ENCODE measurements at places on chromosomes 4 and X.
A peak's percentile ranks its signal among the peaks of the same experiment; 100 is the strongest.

GRCh38 chrX:122625239-122625638, 558.8 kb upstream of the GRIA3 start:
- DNase-seq: no peak

DNA sequence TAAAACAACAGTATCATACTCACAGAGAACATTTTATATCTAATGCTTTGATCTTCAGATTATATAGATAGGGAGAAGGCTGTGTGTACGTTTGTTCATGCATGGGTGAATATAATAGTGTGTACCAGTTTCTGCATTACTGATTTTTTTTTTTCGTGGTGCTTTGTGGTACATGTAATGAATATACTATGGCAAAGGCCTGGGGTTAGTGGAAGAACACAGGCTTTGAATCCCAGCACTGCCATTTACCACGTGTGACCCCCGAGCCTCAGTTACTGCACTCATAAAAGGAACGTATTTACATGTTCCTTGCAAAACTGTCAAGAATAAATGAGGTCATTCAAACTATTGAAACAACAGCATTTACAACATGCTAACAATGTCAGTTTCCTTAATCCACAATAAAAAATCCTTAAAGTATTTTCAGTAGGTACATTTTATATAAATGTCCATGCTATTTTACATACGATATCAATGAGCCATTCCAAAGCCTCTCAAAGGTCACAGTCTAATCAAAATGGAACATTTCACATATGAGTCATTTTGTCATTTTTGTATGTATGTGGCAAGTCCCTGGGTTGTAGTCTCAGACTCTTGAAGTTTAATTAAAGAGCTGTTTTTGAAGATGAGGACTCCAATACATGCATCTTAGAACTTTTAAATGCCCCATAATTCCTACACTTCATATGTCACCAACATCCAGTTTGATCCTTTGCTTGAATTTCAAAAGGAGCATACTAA, 242.8 kb downstream of the PPP3CA start:
- DNase-seq: no peak

DNA sequence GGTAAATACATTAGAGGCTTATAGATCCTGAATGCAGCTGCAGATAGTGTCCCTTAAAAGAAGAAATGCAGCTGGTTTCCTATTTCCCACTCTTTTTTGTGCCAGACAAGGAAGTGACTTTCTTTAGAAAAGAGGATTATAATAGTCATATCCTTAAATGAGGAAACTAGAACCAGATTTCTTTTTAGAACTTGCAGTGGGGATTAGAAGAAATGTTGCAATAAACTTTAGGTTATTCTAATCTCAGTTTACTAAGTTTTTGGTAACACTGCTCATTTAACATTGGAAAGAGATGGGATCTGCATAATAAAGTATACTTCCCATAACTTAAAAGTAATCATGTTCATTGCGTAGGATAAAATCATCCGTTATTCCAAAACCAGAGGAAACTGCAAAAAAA, 101.9 kb downstream of the SLIT2 start:
- no peak for DNase-seq

- no peak for DNase-seq
Measured at GRCh38 chrX:115709039-115709438, 148.1 kb downstream of the PLS3 start.

DNA sequence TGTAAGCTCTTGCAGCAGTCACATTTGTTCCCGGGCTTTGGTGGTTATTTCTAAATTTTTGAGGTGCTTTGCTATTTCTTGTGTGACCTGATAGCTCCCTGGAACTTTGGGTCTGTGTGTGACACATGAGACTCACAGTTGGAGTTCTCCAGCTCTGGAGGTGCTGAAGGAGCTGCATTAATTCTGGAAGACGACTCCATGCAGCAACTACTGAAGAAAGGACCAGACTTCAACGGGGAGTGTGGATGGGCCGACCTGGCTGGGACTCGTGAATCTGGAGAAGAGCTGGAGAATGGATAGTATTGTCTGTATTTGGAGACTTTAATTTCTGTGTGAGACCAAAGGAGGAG, 1.5 kb downstream of the MRFAP1 start:
- DNase-seq: no peak

- DNase-seq: peak; percentile 64
Measured at GRCh38 chr4:38565271-38566199, 98.5 kb upstream of the KLF3 start.

DNA sequence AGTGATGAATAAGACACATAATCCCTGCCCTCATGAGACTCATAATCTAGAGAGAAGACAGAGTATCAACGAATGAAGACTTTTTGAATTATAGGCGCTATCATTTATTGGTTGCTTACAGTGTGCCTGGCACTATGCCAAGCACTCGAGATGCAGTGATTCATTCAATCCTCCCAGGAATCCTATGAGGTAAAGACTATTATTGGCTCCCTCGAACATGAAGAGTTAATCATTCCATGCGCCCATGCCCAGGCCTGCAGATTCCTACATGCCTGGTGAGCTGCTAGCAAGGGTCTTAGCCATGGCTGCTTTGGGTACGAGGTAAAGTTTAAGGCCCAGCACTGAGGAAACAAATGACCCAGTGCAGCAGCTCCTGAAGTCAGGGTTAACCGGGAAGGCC, 47.0 kb downstream of the TEX13B start:
- DNase-seq: no peak

DNA sequence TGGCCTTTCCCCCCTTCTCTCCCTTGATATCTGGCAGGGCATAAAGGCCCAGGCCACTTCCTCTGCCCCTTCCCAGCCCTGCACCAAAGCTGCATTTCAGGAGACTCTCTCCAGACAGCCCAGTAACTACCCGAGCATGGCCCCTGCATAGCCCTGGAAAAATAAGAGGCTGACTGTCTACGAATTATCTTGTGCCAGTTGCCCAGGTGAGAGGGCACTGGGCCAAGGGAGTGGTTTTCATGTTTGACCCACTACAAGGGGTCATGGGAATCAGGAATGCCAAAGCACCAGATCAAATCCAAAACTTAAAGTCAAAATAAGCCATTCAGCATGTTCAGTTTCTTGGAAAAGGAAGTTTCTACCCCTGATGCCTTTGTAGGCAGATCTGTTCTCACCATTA, 183.8 kb downstream of the AR start:
- DNase-seq: no peak

DNA sequence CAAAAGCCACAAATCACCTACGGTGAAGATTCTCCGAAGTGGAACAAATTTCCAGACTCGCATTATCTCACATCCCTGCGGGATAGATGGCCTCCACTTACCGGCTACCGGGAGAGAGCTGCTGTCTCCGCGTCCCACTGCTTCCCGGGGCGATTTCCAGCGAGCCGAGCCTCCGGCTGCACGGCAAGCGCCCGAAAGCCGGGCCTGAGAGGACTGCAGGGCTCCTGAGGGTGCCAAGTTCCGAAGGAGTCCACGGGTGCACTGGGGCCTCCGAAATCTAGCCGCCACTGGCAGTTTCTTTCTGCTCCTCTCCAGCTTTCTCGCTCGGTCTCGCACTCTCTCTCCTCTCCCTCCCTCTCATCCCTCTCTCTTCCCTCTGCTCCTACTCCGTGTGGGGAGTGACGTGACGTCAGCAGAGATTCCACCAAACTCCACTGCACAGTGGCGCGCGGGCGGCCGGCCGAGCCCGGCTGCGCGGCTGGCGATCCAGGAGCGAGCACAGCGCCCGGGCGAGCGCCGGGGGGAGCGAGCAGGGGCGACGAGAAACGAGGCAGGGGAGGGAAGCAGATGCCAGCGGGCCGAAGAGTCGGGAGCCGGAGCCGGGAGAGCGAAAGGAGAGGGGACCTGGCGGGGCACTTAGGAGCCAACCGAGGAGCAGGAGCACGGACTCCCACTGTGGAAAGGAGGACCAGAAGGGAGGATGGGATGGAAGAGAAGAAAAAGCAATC, 14.0 kb upstream of the PITX2 start:
- no peak for DNase-seq

DNA sequence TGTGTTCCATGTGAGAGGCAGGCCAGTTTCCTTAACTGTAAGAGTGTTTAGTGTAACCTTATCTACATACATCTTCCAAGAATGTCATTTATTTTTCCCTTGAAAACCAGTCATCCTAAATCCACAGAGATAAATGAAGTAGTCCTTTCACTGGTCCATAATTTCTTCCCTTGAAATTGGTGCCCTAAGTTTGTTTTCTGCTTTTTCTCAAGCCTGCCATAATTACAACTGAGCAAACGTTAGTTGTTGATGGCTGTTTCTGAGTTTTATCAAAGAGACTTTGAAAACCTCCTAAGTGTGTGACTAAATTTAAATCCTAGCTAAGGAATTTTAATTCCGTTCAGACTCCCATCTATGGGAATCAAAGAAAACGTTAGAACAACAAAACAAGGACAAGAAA, 3.6 kb upstream of the TDO2 start:
- no peak for DNase-seq

DNA sequence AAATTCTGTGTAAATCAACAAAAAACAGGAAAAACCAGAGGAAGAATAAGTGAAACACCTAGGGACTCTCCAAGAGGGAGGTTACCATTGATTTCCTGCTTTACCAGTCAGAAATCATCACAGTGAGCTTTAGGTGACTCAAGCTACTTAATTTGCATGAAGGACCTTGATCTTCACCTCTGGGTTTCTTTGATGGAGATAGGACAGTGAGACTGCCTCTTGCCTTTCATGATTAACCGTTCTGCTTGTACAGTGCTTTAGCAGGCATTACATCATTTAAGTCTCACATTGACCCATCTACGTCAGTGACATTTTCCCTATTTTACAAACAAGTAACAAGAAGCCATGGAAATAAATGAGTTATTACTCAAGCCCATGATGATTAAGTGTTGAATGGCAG, 3.4 kb upstream of the GK start:
- DNase-seq: no peak

DNA sequence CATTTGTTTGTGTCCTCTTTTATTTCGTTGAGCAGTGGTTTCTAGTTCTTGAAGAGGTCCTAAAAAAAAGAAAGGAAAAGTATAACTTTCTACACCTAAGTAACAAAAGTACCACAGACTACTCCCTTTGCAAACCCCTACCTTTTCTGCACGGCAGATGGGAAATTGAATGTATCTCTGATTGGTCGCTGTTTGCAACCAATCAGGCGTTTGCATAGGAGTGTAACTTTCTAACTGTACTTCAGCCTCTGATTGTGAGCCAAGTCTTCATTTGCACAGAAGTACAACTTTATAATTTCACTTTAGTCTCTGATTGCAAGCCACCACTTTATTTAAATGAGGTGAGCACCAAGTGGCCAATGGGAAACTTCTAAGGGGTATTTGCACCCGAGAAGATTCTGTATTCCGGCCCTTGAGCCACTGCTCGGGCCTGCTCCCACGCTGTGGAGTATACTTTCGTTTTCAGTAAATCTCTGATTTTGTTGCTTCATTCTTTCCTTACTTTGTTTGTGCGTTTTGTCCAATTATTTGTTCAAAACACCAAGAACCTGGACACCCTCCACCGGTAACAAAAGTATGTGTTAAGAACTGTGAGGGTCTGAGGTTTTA, 40.3 kb upstream of the FHL1 start:
- no peak for DNase-seq

GRCh38 chrX:100381619-100382018, 28.5 kb downstream of the PCDH19 start:
- no peak for DNase-seq

DNA sequence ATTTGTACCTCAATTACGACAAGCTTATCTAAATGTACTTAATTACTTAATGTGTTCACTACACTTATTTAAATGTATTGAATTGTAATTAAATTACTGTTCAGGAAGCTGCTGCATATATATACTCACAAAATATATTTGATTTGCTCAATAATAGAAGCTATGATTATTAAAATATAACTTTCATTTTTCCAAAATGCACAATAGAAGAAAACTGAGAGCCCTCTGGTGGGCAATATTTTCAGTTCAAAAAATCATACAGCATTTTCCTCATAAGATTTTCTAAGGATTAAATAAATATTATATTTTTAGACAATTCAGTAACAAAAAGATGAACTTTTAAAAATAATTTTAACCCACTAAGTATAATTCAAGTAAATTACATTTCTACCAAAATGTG, 217.3 kb downstream of the DKK2 start:
- no peak for DNase-seq

DNA sequence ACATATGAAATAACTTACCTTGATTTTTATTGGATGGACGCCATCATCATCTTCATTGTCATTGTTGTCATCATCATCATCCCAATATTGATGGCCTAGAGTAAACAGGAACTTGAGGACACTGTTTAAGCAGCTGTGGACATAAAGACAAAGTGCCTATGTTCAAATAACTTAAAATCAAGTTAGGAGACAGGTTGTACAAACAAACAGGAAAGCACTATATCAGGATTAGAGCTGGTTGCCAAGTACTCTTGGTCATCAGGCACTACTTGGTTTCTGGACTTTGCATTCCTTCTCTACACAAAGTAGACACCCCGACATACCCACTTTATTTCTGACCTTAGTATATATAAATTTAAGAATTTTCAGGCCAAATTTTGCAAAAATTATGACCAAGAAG, 608.6 kb downstream of the KLHL13 start:
- DNase-seq: no peak

GRCh38 chr4:76053730-76054129, 17.9 kb upstream of the CXCL11 start:
- DNase-seq: no peak

DNA sequence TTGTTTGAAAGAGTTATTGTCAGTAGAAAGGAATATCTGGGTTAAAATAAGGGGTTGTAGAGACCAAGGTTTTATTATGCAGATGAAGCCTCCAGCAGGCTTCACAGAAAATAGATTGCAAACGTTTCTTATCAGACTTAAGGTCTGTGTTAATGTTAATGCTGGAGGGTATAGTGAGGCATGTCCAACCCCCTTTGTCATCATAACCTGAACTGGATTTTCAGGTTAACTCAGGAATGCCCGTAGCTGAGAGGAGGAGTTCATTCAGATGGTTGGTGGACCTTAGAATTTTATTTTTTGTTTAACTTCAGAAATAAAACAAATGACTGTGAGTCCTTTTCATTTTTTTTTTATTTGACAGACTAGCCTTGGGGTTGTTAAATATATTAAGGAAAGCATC, 354.1 kb downstream of the GPM6A start:
- no peak for DNase-seq

GRCh38 chrX:101206471-101206870, 13.1 kb upstream of the DRP2 start:
- DNase-seq: no peak

- no peak for DNase-seq
Measured at GRCh38 chrX:17521871-17522693, 147.1 kb downstream of the NHS start.

- DNase-seq: no peak
Measured at GRCh38 chr4:52657292-52657617, 1.8 kb downstream of the USP46 start.

Measured in sciatic nerve (tissue), 2 donors.